GM04503 (cell line): ENCODE measurements at places on chromosomes 12 and 14.
A peak's percentile ranks its signal among the peaks of the same experiment; 100 is the strongest.

GRCh38 chr12:124631681-124632256, 64.4 kb upstream of the NCOR2 start:
- no peak for DNase-seq

DNA sequence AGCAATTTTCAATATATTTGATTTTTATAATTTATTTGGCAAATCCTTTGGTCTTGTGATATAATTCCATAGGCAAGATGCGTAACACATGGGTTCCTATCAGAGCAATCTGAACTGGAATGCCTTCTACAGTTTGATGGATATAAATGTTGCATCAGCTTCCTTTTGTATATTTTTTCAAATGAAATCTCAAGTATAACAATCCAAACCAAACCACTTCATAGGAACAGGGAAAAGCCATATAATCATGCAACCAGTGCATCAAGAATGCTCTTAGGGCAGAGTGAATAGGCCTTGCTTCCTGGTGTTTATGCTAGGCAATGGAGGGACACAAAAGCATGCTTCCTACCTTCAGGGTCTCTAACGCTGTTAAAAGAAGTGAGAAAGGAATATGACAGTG, 34.5 kb downstream of the EFCAB11 start:
- DNase-seq: no peak

GRCh38 chr14:69333791-69334337, 64.2 kb downstream of the ERH start:
- no peak for DNase-seq

DNA sequence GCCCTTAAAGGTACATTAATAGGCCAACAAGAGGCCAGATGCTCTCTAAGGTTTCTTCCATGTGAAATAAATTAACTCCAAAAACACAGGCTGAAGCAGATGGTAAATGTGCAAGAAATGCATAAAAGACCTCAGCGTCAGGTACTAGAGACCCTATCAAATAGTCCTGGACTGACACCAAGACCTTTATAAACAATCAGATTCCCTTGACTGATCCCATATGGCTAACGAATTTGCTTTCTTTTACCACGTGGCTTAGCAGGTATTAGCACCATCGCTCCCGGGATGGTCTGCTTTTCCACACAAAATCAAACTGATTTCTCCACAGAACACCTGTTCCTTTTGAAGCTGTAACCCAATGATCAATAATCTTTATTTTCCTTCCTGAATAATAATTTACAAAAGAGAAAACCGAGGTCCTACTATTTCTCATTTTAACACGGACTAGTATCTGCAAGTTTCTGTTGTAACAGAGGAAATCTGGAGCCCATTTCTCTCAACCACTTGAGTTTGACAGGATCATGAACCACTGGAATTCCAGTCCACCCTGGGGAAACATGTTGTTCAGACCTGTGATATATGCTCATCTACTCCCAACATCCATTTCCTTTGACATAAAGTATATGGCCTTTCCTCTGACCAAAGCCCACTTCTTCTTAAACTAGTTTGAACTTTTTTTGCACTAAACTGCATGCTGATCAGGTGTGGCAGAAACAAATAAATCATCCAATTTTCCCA, 48.2 kb upstream of the DAAM1 start:
- no peak for DNase-seq

GRCh38 chr14:90783344-90783743, 32.9 kb downstream of the TTC7B start:
- no peak for DNase-seq

DNA sequence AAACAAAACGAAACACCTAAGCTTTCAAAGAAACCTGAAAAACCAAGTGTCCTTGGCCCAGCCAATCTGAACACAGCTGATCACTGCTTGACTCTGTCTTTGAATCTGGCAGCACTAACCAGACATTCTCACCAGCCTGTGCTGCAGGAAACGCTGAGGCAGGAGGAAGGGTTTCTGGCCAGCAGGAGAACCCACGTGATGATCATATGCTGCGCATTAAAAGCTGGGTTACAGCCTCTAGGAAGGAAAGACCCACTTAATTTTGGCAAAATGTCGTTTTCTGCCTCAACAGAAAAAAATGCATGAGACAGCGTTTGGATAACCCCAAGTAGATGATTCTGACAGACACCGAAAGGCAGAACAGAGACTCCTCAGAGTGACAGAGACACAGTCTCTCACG, 9.8 kb downstream of the APPL2 start:
- DNase-seq: peak; percentile 97

DNA sequence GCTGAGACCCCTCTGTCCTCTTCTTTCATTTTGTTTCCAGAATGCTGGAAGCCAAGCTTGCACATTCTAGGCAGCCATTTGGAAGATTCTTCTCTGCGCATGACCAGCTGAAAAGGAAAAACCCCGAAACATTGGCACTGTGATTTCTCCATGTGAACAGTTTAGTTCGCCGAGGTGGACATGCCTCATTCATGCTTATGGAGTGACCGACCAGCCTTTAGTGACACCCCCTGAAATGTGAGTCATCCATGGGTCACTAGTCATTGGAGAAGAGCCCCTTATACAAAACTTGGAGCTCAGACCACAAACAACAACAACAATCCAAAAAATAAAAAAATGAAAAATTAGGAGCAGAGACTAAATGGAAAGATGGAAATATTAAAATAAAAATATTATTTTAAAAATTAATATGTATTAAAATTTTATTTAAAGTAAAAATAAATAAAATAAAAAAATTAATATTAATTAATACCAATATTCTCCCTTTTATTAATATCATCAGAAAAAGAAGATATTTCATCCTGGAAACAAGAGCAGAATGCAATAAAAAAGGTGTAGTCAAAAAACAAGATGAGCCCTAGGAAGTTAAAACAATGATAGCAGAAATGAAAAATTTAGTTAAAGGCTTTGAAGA, 9.5 kb upstream of the KRT7 start:
- DNase-seq: no peak

- no peak for DNase-seq
Measured at GRCh38 chr14:73295198-73295796, 58.0 kb downstream of the PAPLN start.

DNA sequence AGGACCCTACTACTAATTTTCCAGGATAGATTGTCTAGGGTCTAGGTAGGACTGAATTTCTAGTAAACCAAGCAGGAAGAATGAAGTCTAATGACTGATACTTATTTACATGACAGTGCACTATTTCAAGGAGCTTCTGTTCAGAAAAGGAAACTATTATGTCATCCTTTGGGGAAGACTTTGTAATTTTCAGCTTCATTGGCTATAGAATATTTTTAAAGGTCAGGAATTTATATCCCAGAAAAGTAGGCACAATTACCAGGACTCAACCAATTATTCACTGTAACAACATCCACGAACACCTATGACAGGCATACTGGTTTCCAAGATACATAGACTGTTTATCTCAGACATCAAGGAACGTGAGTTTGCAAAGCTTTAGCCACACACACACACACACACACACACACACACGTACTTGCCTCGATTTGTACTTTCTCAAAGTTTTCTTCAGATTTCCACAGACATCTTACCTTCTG, 23.2 kb downstream of the OR6S1 start:
- no peak for DNase-seq

DNA sequence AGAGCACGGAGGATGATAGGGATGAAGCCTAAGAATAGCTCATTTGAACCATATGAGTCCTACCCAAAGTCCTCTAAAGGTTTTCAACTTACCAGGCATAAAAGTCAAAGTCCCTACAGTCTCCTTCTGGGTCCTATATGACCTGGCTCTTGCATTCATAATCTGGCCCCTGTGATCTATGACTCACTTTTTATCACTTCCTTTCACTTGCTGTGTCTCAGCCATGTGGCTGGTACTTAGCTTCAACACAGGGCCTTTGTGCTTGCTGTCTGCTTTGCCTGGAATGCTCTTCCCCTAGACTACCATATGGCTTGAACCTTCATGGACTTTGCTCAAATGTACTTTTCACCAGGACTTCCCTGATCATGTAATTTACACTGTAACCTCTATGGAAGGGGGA, 137.6 kb upstream of the TMTC1 start:
- no peak for DNase-seq

DNA sequence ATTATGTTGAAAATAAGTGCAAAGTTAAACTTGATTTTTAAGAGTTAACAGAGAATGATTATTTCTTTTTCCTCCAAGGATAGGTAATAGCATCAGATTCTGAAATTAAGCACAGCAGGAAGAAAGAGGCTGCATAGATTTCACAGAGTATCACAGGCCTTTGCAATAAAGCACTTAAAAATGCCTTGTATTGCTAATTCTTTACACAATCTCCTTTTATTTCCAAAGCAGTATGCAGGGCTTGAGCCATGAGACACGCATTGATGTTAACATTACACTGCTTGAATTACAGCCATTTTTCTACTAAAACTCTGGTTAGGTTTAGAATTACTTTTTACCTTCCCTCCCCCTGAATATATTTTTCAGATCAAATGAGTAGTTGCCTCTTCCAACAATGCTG, 398.3 kb downstream of the BCAT1 start:
- no peak for DNase-seq
